ENCODE measurements at places on chromosomes 6 and 20.

GRCh38 chr6:73108949-73109348 lies 116.3 kb downstream of the KHDC1L start:
- no peak for DNase-seq

- DNase-seq: no peak
Observed at GRCh38 chr20:40749985-40750506, 61.0 kb upstream of the MAFB start.

DNA sequence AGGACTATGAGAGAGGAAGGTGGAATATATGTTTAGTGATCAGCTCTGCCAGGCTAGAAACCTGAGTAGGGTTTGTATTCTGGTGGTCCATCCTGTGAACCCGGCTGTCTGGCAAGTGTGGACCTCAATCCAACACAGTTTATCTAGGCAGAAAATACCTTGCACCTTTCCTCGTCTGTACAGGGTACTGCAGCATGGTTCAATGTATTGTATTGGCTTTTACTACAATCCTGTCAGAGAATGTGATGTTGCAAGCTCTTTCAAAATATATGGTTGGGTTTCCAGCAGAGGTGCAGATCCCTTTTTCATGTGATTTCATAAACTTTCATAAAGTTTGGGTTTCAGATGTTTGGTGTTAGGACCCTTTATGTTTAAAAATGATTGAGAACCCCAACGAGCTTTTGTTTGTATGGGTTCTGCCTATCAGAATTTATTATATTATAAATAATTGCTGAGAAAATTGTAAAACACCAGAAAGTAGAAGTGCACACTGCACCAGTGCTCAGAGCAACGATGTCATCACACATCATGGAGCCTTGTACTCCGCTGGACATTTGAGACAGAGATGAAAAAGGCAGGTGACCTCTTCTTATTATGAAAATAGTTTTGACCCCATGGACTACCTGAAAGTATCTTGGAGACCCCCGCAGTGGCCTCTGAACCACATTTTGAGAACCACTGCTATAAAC lies 106.6 kb downstream of the RTN4IP1 start:
- DNase-seq: no peak

- no peak for DNase-seq
Observed at GRCh38 chr20:10201321-10201870, 17.2 kb upstream of the SNAP25 start.

DNA sequence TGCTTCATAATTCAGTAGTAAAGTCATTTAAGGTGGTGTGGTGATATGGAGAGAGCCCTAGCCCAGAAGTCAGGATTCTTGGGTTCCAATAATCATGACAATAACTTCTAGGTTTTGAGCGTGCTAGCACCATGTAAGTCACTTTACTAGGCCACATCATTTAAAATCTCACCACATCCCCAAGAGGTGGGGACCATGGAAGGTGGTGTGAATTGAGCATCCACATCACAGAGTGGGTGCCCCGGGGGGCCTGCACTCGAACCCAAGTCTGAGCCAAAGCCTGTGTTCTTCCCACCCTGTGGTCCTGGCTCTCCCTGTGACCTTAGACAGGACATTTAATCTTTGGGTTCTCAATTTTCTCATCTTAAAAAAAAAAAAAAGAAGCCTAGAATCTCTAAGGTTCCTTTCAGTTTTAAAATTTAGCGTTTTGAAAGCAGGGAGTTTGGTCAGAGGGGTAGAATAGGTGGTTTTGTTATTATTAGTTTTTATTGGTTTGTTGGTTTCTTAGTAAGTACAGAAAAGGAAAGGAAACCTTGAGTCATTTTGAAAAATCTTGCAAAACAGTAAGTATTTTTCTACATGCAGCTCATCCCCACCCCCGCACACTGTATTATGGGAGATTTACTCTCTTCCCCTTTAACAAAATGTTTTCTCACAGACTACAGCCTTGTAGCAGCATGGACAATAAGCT lies 26.4 kb downstream of the ARMC2 start:
- DNase-seq: peak; percentile 76

DNA sequence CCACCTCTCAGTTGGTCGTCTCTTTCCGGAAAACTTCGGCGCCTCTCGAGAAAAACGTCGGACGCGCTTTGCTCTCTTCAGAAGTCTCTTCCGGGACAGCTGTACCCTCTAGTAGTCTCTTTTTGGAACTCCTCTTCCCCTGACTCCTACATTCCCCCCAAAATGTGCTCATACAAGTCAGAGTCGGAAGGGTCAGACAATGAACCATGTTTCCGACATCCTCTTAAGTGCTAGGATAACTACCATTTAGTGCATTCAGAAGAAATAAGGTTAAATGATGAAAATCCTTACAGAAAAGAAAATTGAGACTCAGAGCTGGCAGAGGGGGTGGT lies 476 bp upstream of the TP53RK start:
- no peak for DNase-seq

DNA sequence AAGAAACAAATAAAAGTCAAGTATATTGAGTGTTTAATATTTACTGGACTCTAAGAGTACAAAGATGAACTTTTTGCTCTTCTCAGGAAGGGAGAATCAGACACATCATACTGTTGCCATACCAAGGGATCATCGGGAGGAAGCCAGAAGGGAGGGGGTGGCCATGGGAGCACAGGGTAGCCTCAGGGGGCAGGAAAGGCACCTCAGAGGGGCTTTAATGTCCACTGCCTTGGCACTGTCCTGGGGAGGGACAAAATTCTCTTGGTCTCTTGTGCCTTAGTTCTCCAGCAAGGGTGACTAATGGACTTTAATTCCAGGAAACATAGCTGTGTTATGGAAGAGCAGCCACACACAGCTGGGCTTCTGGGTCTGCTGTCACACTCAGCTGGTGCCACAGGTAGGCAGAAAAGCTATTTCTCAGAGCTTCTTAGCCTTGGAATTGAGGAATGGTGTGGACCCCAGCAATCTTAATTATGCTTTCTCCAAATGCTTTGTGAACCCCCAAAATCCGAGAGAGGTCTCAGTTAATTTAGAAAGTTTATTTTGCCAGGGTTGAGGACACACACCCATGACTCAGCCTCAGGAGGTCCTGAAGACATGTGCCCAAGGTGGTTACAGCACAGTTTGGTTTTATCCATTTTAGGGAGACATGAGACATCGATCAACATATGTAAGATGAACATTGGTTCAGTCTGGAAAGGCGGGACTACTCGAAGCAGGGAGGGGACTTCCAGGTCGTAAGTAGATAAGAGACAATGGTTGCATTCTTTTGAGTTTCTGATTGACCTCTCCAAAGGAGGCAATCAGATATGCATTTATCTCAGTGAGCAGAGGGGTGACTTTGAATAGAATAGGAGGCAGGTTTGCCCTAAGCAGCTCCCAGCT lies 53.2 kb downstream of the MRAP2 start:
- no peak for DNase-seq

GRCh38 chr6:20117474-20117873 lies 94.8 kb downstream of the MBOAT1 start:
- DNase-seq: no peak

- DNase-seq: no peak
Observed at GRCh38 chr20:5168651-5169396, 42.0 kb downstream of the CDS2 start.

DNA sequence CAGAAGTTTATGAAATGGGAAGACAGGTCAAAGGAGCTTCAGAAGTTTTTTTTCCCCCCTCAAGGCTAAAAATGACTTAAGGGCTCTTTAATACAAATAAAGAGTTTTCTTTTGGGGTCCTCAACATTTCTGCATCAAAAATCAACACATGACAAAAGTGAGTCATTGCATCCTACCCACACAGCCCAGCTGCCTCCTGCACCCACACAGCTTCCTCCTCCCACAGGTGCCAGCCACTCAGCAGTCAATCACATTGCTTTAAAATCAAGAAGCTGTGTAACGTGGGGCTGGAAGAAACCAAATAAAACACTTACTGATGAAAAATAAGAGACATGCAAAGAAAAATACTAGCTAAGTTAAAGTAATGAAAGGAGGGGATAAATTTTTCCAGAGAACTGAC lies 68.5 kb downstream of the MAP3K5 start:
- peak; percentile 65 for DNase-seq

- DNase-seq: peak; percentile 74
Observed at GRCh38 chr20:31674895-31675827, 37.4 kb downstream of the COX4I2 start.

GRCh38 chr20:45983279-45983743 lies 11.3 kb upstream of the ZNF335 start:
- DNase-seq: no peak

DNA sequence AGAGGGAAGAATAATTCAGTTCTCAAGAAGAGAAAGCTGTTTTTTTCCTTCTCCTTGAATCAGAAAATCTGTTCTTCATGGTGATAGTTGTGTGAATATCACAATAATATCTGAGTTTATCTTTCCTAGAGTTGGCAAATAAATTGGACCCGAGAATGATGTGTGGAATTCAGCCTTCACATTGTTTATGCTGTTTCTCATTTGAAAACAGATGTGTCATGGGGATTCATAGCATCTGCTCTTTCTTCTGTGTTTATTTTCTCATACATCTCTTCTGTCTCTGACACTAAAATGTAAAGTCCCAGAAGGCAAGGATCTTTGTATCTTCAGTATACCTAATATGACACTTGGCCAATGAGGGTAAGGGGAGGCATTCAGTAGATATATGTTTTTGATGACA lies 103.6 kb upstream of the SGK1 start:
- DNase-seq: no peak

GRCh38 chr6:149476789-149477455 lies 7.9 kb downstream of the ZC3H12D start:
- DNase-seq: no peak

DNA sequence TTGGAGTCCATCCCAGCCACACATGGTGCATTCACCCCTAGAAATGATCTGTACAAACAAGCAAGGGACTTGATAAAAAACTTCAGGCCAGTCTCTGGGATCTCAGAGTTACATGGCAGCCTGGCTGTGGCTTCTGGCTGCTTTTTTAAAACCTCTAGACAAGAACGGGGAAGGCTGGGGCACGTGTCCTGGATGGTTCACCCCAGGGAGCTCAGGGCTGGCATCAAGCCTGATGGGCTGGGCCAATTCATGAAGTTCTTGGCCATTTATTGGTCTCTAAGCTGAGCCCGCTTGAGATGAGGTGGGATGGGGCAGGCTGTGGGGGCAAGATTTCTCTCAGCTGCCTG lies 10.4 kb upstream of the ZFAND3 start:
- no peak for DNase-seq

GRCh38 chr6:20234136-20234535 lies 21.9 kb upstream of the MBOAT1 start:
- DNase-seq: no peak

- DNase-seq: no peak
Observed at GRCh38 chr6:158730541-158730907, 80.7 kb downstream of the SYTL3 start.

GRCh38 chr6:68071740-68072139 lies 563.3 kb upstream of the ADGRB3 start:
- DNase-seq: no peak

- no peak for DNase-seq
Observed at GRCh38 chr6:149250951-149251350, 66.6 kb upstream of the TAB2 start.

GRCh38 chr6:11062083-11062482 lies 18.0 kb upstream of the ELOVL2 start:
- no peak for DNase-seq

DNA sequence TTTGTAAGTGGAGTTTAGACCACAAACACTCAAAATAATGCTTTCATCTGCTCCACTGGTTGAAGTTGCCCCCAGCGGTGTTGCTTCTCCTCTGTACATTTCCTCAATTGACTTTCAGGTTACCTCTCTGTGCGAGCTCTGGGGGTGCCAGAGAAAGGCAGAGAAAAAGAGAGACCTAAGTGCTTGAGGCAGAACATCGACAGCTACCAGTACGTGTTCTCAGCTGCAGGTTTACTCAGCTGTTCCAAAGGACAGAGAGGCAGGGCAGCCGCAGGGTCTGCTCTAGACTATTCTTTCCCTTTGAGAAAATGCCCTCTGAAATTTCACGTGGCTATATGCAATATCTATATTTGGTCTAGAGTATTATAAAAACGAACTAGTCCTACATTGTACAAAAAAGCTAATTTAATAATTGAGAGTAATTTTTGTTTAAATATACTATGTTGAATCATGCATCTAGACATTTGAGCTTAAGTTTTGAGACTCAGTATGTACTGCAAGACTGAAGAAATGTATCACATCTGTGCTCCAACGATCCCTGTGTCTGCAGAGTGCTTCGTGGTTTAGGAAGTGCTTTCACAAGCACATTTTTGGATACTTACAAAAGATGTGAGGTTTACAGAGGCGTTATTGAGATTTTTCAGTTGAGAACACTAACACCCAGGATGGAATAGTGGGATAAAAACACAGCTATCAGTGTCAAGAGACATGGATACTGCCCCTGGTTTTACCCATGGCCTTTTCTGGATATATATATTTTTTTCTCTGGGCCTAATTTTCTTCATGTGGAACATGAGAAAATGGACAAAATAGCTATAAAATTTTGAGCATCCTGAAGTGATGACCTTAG lies 453.6 kb upstream of the FLRT3 start:
- DNase-seq: no peak

DNA sequence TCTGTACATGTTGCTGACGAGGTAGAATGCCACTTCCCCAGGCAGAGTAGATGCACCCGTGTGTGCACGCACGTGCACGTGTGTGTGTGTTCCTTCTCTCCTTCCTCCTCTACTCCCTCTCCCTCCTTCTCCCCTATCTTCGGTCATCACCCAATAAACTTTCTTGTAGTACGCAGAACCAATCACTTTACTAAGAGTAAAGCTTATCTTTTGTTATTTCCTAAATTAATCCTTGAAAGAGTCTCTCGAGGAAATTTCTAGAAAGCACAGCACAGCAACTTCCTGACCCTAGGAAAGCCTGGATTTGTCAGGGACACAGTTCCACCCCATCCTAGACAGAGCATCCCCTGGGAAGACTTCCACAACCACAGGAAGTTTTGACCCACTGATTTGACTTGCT lies 166.1 kb downstream of the ZDHHC14 start:
- DNase-seq: no peak

DNA sequence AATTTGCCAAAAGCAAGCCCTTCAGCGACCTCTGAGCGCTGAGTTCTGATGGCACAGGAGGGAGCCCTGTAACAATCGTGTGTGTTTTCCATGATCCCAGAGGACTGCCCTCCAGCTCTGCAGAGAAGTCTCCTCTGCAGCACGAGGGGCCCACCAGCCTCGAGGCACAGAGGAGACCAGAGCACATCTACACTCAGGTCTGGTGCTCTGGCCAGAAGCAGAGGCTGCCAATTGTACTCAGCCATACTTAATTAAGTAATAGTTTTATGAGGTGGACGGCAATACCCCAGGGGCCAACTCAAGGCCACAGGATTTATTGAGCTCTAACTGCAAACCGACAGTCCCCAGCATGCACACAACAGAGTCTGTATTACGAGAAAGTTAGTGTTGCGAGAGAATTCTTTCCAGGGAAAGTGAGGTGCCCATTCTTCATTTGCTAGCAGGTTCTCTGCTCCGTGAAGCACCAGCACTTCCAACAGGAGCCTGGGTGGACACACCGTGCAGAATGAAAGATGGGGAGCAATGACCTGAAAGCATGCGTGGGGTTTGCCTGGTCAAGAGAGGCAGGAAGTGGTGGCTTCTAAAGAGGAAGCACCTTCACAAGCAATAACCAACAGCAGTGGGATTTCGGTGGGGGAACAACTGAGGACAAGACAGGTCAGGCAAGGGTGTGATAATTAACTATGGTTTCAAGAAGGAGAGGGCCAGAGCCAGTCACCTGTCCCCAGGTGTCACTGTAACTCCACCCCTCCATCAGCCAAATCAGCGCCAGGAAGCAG lies 92.8 kb upstream of the FOXC1 start:
- DNase-seq: no peak

Measured in CD4-positive, alpha-beta T cell treated with Interleukin-4 for 4 hours (primary cell).